Brain (organoid and tissue), 16 donors: ENCODE measurements at places on chromosomes 1 and 21.

GRCh38 chr1:60132108-60132507 is 58.5 kb upstream of the C1orf87 start:
- no peak for DNase-seq

DNA sequence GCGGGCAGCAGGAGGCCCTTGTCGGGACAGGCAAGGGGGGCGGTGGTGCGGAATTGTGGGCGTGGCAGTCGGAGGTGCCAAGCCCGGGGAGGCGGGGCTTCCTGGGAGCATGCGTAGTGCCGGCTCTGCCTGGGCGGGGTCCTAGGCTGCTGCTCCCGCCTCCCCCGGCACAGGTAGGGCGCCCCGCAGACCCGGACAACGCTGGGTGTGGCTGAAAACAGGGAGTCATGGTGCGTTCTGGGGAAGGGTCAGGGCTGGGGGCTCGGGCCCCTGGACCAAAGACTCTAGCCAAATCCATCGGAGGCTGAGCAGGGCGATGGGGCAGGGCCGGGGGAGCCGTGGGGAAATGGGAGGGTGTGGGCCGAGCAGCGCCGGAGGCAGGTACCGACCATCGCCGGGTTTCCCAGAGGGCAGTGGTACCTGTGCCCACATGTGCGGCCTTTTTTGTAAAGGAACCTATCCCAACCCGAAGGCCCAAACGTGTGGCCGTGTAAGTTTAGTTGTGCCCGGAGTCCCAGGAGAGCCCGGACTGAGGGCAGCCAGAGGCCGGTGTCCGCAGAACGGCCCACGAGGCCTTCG is 231.9 kb downstream of the SDCCAG8 start:
- DNase-seq, result no peak

DNA sequence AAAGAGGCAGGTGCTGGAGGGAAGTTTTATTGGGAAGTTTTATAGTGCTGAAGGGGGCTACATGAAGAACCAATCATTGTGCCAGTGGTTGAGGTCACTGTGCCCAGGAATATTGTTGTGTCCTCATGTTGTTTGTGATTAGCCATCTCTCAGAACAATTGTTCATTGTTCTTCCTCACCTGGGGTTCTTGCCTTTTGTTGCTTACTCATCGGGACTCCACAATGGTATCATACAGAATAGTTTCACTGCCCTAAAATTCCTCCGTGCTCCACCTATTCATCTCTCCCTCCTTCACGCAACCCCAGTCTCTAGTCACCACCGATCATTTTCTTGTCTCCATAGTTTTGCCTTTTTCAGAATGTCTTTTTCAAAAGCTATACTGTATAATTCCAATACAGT is 38.9 kb upstream of the CDC14A start:
- DNase-seq, result no peak

- no peak for DNase-seq
Measured at GRCh38 chr21:43643193-43643592, 16.1 kb downstream of the HSF2BP start.

DNA sequence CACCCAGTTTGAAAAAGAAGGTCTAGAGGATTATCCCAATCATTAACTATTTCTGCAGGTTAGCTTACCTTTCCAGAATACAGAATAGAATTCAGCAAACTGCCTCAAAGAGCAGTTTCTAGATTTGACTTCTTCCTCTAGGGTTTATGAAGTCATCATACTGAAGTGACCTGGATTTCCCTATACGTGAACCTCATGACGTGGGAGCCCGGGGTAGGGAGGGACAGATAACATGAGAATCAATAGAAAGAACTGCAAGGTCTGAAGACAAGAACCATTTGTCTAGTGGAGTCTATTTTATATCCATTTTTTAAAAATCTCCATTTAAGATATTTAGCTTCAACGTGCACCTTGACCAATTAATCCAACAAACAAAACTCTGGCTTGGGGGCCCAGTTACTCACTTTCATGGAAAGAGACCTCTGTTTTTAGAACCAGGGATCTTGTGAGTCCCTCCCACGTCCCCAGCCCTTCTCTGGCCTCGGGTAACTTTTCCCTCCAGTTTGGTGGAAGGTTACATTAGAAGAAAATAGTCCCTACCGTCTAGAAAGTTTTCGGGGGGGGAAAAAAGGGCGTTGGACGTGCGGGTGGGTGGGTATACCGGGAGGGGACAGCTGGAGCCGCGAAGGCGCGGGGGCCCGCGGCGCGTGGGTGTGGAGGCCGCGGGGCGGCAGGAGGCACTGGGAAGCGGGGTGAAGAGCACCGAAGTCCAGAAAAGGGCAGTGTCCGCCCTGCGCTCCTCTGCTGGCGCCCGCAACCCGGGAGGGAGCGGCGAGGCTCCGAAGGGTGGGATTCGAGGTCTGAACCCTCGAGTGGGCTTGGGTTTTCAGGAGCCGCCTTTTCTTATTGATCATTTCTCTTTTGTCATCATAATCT is 13.8 kb upstream of the POGZ start:
- DNase-seq, result peak; percentile 66

DNA sequence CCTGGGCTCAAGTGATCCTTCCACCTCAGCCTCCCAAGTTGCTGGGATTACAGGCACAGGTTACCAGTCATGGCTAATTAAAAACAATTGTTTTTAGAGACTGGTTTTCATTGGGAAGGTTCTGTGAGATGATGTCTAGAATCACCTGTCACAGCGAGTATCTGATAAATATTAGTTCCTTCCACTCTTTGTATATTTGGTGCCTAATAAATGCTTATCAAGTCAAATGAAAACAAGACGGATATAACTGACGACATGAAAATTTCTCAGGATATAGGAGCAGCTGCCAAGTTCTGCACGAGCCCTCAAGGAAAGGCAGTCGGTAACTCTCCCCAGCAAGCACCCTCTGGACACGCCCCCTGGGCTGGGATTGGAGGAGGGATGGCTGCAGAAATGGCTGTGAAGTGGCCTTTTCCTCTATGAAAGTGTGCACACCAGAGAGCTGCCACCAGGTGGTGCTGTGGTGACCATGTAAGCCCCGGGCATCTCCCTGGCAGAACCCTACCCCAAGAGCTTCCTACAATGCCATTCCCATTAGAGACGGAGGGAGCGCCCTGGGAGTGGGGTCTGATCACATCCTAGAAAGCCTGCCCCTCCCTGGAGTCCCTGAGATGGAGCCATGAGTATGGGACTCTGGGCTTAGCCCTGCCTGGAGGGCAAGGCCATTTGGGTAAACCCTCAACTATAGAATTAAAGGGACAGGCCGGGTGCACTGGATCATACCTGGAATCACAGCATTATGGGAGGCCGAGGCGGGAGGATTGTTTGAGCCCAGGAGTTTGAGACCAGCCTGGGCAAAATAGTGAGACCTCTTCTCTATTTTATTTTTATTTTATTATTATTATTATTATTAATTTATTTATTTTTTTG is 50.9 kb downstream of the HTR6 start:
- peak; percentile 95 for DNase-seq

- no peak for DNase-seq
Measured at GRCh38 chr1:228830954-228831481, 95.7 kb downstream of the RHOU start.

GRCh38 chr1:109527098-109527811 is 12.4 kb upstream of the GPR61 start:
- DNase-seq, result peak; percentile 65

- no peak for DNase-seq
Measured at GRCh38 chr1:57889676-57890320, 465.9 kb upstream of the DAB1 start.

- DNase-seq, result no peak
Measured at GRCh38 chr1:157110003-157110402, 10.4 kb upstream of the ETV3L start.

GRCh38 chr1:109425391-109426280 is 612 bp downstream of the PSMA5 start:
- no peak for DNase-seq

DNA sequence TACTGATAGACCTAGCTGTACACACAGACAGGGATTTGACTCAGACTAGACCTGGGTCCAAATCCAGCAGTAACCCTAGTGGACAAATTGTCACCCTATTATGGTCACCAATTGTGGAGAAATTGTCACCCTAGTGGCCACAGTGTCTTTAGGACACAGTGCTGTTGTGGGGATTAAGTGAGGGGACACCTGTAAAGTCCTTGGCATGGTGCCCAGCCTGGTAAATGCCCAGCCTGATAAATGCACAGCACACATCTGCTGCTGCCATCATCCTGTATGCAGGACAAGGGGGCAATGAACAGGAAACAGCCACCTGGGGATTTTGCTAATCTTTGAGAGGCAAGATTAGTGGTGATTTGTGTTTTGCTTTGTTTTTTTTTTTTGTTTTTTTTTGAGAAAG is 2.3 kb downstream of the TMEM61 start:
- no peak for DNase-seq

DNA sequence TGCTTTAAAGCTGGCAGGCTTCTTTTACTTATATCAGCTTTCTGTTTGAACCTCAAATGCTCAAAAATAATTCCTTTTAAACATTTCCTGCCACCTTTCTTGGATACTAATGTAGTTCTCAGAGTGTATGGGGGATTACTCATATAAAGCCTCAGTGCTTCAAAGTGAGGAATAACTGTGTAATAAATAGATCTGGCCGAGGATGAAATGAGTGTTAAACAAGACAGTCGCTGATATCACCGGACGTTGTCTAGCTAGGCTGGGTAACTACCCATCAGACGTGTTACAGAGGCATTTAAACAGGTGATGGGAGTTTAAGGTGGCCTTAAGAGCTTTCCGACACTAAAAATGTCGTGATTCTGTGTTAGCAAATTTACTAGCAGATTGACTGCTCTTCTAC is 53.1 kb downstream of the VANGL2 start:
- DNase-seq, result no peak

DNA sequence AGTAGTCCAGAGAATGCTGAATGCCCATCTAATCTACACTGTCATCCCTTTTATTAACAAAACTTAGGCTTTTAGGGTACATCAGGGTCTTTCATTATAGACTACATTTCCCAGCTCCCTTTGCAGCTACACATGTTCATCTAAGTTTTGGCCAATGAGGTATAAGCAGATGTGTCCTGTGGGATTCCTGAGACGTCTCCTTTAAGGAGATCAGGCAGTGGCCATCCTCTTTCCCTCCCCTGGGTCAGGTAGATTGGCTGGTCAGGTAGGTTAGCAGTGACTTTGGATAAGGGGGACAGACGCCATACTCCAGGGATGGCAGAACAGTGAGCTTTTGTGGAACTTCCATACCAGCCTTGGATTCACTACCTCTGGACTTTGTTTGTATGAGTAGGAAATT is 188.3 kb downstream of the FGGY start:
- DNase-seq, result no peak

DNA sequence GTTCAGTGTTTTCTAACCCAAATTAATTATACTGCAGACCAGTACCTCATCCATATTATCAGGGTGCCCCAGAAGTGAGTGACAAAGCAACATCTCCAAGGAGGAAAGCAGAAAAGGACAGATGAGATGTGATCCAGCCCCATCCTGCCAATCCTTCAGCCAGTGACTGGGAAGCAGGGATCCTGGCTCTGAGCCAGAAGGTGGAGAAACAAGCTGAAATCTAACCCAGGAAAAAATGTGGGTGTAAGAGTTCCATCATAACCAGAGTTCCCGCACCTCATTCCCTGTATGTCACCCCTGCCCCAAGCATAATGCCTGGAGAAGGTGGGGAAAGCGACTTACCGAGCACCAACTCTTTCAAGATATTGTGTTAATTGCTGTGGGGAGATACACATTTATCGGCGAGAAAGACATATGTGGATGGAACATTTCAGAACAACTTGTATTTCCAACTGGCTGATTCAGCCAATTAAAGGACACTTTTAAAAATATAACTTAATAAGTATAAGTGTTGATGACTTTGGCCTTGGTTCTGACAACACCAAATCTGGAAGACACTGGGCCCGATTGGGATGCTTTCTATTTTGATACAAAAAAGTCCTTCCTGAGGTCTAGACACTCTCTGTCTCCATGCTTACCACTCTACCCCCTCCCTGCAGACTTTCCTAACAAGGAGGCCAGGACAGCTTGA is 14.9 kb downstream of the PLEKHA6 start:
- no peak for DNase-seq

- DNase-seq, result no peak
Measured at GRCh38 chr1:156886583-156887281, 6.8 kb upstream of the PEAR1 start.

DNA sequence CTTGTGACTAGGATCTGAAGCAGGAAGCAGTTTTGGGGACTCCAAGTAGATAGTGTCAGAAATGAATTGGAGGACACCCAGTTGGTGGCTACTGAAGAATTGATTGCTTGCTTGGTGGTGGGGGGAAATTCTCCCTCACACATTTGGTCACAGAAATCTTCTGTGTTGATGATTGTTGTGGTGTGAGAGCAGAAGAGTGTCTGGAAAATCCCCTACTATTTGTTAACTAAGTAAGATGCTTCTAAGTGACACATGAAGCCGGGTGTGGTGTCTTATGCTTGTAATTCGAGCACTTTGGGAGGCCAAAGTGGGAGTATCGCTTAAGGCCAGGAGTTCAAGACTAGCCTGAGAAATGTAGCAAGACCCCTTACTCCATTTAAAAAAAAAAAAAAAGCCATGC is 22.5 kb upstream of the IPP start:
- no peak for DNase-seq

DNA sequence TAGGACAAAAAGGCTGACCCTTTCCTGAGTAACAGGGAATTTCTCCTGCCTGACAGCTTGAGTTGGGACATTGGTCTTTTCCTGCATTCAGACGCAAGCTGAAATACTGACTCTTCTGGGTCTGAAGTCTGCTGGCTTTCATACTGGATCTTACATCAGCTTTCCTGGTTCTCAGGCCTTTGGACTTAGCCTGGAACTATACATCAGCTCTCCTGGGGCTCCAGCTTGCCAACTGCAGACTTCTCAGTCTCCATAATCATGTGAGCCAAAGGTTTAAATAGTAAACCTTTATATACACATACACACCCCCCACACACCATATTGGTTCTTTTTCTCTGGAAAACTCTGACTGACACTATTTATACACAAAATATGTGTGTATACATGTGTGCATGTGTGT is 59.0 kb upstream of the KCND3 start:
- no peak for DNase-seq

DNA sequence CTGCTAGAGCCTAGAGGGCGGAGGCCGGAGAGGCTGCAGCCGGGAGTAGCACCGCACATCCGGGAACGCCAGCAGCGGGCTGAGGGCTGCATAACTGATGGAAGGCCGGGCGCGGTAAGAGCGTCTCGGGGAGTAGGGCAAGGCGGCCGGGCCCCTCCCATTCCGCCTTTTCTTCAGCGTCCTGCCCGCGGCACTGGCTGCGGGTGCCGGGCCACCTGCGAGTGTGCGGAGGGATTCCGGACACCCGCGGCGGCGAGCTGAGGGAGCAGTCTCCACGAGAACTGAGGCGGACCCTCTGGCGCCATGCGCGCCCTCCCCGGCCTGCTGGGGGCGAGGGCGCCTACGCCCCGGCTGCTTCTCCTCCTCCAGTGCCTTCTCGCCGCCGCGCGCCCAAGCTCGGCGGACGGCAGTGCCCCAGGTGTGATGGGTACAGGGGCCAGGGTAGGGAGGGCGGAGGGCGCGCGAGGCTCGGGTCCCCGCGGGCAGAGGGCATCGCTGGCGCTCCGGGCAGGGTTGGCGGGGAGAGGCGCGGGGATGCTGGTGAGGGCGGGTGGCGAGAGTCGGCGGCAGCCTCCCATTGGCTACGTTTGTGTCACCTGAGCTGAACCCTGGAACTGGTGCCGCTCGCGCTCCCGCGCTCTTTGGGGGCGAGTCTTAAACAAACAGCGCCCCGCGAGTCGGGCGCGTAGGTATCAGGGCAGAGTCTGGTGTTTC is 334.4 kb downstream of the SRGAP2C start:
- DNase-seq, result peak; percentile 95
